ENCODE measurements at places on chromosomes 6 and 20.

- DNase-seq = no peak
Observed at GRCh38 chr6:131784561-131784960, 23.3 kb upstream of the ENPP1 start.

DNA sequence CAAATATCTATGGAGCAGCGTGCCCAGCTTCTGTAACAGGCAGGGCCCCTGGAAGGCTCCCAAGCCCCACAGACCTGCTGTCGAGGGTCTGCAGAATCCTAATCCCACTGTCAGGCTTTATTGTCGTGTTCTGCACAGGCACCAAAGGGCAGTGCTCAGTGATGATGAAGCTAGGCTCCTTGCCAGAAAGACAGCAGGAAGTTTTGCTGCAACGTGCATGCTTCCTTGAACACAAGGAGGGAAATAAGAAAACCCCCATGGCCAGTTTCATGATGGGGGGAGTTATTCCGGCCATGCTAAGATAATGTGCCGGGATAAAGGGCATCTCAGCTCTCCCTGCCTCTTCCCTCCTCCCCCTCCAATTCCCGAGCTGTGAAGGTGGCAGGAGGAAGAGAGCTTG lies 109.4 kb upstream of the KCNG1 start:
- no peak for DNase-seq

DNA sequence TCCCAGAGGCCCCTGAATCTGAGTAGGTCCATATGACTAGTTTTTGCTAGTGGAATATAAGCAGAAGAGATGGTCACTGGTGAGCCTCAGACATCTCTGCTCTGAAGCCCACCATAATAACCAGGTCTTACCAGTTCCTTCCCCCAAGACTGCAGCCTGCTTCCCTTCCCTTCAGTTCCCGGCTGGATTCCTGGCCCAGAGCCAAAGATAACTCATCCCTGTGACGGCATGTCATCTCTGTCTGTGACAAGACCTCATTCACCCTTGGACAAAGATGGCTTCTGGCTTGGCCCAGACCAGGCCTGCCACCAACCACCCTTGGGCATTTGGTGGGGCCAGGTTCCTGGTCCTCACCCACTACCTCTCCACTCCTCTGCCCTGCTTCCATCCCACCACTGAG lies 145.5 kb upstream of the TOP1 start:
- no peak for DNase-seq

DNA sequence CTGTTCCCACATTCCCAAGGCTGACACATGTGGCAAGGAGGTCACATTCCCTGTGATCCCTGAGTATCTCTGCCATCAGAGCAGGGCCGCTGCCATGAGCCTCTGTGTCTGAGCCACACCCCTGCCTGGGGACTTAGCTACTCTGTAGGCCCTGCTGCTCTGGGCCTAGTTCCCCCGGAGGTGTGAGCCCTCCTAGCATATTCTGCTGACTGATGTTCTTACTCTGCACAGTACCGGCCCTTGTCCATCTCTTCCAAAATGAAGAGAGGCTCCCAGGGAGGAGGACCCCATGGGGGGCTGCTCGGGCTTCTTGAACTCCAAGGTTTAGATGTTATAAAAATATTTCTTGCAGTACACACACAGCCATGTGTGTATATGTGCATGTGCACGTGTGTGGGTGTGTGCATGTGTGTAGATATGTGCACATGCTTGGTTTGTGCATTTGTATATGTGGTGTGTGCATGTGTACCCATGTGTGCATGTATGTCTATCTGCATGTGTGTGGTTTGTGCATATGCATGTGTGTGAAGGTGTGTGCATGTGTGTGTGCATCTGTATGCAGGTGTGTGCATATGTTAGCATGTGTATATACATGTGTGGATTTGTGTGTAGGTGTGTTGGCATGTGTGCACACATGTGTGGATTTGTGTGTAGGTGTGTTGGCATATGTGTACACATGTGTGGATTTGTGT lies 101.2 kb downstream of the ERMARD start:
- DNase-seq = no peak

- DNase-seq = peak; percentile 63
Observed at GRCh38 chr6:26394289-26394688, 7.8 kb upstream of the BTN3A1 start.

DNA sequence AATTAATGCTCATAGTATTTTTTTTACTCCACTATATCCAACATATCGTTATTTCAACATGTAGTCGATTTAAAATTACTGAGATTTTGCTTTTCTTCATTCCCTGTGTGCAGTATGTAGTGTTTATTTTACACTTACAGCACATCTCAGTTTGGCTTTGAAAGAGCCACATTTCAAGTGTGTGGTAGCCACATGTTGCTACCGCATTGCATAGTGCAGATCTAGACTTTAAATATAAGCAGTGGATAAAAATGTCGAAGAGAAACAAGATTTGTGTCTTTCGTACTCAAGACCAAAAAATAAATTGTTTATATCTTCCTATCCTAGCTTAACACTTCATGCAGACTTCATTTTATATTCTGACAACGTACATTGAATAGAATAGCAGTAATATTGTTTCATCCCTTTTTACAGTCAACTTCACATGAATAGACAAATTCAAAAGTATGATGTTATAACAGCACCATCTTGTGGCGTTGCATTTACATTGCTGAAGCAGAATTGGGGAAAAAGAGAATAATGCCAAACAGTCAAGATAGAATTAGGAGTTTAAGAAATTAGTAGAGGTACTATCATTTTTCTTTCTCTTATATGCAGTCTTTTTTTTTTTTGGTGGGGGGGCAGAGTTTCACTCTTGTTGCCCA lies 29.9 kb downstream of the FBXO5 start:
- no peak for DNase-seq

DNA sequence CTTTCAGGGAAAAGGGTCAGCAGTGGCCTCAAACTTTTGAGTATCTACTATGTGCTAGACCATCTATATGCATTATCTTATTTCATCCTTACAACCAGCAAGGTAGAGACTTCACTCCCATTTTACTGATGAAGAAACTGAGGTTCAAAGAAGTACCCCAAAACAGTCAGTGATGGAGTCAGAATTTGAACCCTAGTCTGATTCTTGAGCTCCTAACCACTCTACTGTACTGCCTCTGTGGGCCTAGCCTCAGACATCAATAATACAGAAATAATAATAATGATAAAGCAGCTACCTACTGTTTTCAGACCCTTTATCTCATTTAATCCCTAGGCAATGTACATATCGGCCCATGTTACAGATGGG lies 8.4 kb downstream of the ADA start:
- DNase-seq = no peak

GRCh38 chr6:82711971-82712370 lies 348.4 kb downstream of the TPBG start:
- DNase-seq = no peak

- no peak for DNase-seq
Observed at GRCh38 chr20:13220904-13221297, at the start of gene ISM1. TSS of gene ISM1 (plus strand) at chr20:13221274. CDS start at chr20:13221777, 503 bp downstream.

DNA sequence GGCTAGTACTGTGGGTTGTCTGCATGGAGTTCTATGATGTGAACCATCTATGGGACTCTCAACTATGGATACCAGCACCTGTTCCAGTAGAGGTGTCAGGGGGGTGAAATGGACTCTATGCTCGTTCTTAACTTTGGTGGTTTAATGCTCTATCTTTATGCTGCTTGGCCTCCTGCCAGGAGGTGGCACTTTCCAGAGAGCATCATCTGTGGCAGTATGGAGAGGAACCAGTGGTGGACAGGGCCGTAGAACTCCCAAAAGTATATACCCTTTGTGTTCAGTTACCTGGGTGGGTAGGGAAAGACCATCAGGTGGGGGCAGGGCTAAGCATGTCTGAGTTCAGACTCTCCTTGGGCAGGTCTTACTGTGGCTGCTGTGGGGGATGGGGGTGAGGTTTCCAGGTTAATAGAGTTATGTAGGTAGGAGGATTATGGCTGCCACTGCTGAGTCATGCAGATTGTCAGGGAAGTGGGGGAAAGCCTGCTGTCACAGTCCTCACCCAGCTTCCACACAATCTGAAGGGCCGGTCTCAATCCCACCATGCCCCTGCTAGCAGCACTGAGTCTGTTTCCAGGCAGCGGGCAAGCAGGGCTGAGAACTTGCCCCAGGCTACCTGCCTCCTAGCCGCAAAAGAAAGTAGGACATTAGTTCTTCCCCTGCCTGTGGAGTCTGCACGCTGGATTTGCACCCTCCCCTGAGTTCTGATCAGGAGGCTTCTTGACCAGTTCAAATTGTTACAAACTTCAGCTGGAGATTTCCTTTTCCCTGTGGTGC lies 284.0 kb downstream of the KCNQ5 start:
- no peak for DNase-seq

DNA sequence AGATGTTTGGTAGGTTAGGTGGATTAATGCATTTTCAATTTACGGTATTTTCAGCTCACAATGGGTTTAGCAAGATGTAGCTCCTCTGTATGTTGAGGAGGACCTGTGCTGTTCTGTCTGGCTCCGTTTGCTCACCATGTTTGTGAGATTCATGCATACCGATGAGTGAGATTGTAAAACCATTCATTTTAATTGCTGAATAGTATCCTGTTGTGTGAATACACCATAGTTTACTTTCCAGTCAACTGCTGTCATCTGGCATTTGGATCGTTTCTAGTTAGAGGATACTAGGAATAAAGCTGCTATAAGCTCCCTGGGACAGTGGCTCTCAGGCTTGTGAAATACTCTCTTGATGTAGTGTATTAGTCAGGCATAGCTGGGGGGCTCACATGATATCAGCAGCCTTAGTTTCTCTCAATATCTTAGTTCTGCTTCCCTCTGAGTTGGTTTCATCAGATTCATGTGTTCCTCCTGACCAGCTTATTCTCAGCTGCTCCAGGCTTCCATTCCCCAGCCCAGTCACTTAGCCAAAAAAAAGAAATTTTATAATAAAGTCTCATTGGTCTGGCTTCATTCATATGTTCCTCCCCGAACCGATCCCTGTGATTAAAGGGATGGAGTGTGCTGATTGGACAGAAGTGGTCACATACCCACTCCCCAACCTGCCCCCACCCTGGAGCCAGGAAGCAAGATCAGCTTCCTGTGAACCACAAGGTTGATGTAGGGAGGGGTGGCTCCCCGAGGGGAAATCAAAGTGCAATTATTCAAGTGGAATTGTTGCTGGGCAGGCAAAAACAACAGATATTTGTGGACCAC lies 10.9 kb upstream of the B4GALT5 start:
- peak; percentile 64 for DNase-seq

GRCh38 chr20:54152227-54153040 lies 21.4 kb downstream of the CYP24A1 start:
- no peak for DNase-seq

GRCh38 chr20:11965602-11966001 lies 47.9 kb downstream of the BTBD3 start:
- DNase-seq = no peak

DNA sequence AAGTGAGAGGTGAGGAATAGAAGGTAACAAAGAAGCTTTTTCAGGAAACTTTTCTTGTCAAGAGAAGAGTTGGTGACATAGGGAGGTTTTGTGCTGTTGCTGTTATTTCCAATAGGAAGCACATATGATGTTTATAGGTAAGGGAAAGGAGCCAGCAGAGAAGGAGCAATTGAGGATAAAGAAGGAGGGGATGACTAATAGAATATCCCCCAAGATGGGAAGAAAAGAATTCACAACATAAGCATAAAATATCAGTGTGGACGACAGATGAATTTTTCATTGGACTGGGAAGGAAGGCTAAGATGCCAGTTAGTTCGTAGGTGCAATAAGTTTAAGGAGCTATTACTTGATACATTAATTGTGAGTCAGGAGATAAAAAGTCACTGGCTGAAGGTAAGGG lies 8.5 kb upstream of the BEND6 start:
- no peak for DNase-seq

DNA sequence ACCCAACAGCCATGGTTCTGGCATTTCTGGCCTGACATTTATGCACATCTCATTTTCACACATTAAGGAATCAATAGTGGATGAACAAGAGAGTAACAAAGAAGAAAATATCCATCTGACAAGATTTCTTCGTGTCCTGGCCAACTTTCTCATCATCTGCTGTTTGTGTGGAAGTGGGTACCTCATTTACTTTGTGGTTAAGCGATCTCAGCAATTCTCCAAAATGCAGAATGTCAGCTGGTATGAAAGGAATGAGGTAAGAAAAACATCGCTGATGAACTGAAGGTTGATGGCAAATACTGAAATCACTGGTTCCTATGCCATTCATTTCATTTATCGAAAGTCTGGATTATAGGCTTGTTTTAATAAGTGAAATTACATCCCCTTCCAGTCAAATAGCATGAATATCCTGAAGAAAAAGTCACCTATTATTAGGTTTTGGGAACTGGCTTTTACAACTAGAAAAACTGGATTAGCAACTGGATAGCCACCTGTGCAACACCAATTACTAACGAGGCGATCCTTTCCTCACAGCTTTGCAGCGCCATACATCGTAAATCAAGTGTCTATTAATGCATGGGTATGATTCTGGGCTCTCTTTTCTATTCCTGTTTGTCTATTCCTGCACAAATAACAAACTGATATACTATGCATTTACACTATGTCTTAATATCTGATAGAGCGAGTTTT lies 50.2 kb upstream of the NOP56 start:
- DNase-seq = no peak

- no peak for DNase-seq
Observed at GRCh38 chr20:44287272-44288097, 23.5 kb downstream of the FITM2 start.

- DNase-seq = no peak
Observed at GRCh38 chr20:32526125-32526524, 59.0 kb downstream of the NOL4L start.

GRCh38 chr20:36969478-36970186 lies 18.1 kb upstream of the SAMHD1 start:
- DNase-seq = no peak

DNA sequence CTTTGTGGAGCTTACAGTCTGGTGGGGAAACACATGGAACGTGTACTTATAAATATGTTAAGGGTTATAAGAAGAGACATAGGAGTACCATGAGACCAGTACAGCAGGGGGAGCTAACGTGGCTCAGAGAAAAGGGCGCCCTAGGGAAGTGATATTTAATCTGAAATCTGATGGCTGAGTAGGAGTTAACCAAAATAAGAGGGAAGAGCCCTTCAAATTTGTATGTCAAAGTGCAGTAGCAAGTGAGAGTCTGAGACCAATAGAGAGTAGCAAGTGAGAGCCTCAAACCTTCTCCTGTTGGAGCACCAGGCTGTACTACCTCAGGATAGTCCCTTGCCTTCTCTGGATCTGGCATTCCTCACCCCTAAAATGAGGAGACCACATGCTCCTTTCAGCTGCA lies 6.1 kb upstream of the PKIG start:
- no peak for DNase-seq

- DNase-seq = no peak
Observed at GRCh38 chr6:90484903-90485302, 102.0 kb downstream of the MAP3K7 start.

DNA sequence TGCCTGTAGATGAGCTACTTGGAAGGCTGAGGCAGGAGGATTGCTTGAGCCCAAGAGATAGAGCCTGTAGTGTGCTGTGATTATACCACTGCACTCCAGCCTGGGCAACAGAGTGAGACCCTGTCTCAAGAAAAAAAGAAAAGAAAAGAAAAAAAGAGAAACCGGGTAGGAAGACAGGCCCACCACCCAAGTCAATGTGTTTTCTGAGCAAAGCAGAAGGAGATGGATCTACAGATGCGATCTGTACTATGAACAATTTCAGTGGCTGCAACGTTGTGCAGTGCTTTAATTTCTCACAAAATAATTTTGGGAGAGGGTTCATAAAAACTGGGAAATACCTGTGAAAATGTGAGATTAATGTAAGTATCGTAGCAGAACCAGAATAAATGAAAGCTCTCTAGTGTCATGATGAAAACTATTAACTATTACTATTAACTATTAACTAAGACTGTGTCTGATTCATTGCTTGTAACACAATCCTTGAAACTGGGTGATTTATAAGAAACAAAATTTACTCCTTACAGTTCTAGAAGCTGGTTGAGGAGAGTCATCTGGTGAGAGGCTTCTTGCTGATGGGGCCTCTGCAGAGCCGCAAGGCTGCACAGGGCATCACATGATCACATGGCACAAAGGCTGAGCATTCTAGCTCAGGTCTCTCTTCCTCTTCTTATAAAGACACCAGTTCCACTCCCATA lies 233.1 kb upstream of the ZNF217 start:
- DNase-seq = no peak
